ENCODE measurements at places on chromosomes 2 and 18.

DNA sequence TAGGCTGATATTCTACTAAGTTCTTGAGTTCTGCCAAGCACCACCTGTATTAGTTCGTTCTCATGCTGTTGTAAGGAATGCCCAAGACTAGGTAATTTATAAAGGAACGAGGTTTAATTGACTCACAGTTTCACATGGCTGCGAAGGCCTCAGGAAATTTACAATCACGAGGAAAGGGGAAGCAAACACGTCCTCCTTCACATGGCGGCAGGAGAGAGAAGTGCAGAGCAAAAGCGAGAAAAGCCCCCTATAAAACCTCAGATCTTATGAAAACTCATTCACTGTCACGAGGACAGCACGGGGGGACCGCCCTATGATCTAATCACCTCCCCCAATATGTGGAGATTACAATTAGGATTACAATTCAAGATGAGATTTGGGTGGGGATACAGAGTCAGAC lies 47.7 kb upstream of the YWHAQ start:
- DNase-seq = no peak

- peak; percentile 59 for DNase-seq
Measured at GRCh38 chr2:27929916-27930486, 39.5 kb downstream of the BABAM2 start.

DNA sequence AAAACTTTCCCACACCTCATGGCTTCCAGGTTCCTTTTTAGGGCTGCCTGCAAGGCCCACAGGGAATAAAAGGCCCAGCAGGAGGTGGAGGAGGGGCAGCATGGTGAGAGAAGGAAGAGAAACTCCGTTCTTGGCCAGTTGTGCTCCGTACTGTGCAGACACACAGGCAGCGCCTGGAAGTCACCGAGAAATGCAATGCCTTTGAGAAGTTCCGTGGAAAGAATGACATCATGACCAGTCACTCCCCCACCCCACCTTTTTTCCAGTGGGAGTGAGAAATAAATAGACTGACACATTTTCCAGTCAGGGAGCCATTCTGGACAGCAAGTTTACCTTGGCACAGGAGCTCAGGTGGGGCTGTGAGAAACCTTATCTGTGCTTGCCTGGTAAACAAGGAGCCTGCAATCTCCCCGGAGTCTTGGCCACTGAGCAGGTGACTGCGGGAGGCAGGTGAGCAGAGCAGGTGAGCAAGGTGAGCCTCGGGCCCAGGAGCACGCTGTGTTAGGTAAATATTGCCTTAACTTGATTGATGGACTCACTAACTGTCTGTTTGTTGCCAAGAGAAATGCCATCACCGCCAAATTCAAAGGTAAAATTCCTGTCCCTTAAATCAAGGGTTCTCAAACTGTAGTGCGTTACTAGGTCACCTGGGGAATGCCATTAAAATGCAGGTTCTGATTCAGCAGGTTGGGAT lies 13.5 kb upstream of the LBH start:
- DNase-seq = no peak

DNA sequence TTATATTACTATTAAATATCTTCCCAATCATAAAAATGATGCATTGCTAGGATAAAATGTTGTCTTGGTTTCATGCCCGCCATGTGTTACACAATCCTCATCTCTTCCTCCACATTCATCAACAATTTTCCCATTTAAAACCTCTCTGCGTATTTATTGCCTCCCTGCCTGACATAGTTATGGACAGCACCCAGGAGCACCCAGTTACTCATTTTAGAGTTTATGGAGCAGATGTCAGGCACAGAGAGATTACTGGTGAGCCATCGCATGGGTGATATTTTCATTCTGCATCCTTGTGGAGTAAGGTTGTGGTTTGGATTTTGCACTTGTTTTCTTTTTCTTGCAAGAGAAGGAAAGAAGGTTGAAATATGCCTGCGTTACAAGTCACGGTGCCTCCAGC lies 116.7 kb upstream of the NPAS2 start:
- no peak for DNase-seq

All from hematopoietic multipotent progenitor cell treated with erythropoietin and hydrocortisone succinate and interleukin-3 and kit ligand, for 8 days (in vitro differentiated cells).